ENCODE measurements at places on chromosomes 12 and 14.

DNA sequence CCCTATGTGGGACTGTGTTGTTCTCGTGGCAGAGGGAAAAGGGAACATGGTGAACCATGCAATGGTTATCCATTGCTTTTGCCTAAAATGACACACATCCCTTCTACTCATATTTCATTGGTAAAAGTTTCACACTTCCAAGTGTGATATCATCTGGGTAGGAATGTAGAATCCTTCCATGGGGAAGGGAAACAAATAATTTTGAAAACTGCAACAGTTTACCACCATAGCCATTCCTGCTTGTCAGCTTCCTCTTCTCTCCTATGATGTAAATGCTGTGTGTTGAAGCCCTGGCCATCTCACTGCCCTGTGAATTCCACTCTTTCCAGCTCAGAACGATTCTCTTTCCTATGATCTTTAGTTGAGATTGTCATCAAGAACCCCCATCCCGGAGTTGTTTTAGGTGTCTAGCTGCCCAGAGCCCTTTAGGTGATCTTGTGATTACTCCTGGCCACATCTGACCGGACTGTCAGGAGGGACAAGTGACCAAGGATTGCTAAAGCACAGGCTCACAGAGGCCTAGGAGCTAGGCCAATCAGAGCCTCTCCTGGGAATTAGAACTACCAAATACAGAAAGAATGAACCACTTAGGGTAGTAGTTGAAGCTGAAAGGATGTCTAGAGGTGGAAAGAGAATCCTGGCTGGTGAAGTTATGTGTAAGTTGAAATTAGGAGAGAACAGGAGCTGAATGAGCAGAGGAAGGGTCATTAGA lies 84.6 kb downstream of the VCPKMT start:
- no peak for DNase-seq

DNA sequence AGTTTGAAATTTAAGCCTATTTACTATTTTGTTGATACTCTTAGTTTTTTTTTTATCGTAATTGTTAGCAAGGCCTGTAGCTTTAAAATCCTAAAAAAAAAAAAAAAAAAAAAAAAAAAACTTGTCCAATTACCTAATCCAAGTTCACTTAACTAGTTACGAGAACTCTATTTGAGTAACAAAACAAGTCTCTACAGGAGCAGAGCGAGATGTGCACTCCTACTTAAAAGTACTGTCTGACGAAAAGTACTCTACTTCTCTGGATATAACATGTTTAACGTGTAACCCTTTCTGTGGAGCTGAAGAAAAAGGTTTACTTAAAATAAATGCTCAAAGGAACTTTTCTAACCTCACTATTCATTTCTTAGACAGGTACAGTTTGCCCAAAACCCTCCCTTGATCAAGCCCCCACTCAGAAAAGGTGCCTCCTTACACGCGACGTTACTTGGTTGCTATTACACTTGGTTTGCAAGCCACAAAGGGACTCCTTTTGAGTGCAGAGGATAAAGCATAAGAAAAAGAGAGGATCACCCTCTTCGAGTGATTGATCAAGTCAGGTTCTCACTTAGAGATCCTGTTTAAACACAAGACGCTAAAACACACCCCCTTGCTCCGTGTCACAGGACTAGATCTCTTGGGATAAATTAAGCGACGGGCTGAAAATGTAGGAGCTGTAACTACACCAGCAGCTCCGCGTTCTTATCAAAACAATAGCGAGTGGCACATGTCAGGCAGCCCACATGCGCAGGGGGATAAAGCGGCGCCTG lies 2.2 kb downstream of the BAZ1A start:
- DNase-seq = no peak

DNA sequence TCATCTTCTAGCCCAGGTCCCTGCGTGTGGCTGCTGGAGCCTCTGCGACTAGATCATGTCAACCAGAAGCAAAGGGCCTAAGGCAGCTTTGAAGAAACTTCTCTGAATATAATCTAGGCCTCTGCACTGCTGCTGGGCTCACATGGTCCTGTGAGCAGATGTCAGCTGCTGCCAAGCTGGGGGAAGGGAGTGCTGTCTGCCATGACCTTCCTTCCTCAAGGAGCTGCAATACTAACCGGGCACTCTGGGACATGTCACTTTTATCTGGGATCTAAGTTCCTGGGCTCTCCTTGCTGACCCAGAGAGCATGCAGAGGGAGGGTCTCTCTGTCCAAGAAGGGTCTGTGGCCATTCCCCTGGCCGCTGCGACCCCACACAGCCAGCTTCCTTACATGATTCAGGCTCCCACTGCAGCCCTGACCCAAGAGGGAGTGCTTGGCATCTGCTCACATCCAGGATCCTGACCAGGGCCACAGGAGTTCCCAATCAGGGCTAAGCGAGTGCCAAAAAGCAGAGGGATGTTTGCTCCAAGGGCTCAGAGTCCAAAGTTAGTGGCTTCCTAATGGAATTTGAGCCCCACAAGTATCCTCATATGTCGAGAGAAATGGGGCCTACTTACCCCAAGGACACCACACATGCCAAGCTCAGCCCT lies 74.0 kb downstream of the PLEKHG3 start:
- DNase-seq = no peak

GRCh38 chr12:119578112-119578511 lies 15.5 kb upstream of the TMEM233 start:
- DNase-seq = no peak

DNA sequence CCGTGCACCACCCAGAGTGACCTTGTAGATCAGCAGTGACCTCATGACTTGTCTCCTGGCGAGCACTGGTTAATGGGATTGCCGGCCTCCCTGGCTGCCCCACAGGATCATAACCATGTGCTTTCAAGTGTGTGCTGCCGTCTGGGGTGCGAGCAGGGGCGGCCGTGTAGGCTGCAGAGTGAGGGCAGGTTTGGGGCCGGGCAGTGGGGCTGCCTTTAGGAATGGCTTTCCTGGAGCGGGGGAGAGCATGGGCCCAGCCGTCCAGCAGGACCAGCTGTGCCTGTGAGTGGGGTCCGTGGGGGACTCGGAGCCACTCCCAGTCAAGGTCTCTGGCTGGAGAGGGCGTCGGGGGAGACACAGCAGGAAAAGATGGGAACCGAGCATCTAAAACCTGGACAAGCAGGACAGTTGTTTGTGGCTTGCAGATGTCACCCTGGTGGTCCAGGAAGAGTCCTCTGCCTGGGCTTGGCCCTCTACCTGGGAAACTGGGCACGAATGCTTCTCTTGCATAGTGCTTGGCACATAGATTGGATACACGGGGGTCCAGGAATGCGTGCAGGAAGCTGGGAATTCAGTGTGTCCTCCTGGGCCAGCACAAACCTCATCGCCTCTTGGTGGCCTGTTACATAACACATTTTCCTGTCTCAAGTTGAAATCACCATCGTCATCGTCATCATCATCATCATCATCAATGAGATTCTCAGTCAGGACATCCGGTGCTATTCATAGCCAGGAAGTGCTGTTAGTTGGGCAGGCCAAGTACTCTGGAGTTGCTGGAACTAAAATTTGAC lies 96.0 kb downstream of the ADGRD1 start:
- no peak for DNase-seq

DNA sequence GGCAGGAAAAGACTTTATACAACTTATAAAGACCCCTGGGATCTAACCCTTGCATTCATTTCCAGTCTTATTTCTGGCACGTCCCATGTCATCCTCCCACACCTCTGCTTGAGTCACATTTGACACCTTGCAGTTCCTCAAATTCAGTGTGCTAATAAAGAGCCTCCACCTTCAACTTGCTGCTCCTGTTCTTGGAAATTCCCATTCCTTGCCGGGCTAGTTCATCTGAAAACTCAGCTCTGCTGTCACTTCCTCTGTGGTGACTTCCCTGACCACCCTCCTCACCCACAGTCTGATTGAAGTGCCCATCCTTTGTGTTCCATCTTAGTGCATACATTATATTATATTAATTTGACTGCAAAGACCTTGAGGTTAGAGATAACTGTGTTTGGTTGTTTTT lies 37.4 kb upstream of the PSMA6 start:
- no peak for DNase-seq

GRCh38 chr12:131135786-131136538 lies 182.3 kb downstream of the ADGRD1 start:
- no peak for DNase-seq

DNA sequence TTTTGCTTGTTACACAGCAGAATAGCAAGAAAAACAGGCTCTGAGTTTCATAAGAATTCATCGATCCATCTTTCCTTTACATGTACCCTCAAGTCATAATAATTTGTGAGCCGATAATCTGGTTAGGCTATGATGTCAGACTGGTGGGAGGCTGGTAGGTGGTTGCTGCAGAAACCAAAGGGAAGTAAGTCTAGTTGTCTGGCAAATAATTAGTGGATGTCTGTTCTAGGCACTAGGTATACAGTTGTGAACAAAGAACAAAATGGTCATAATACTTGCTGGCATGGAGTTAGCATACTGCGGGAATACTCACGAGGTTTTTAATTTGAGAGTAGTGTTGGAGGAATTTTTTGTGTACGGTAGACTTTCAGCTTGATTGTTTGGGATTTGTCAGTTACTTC lies 8.8 kb downstream of the SUSD6 start:
- no peak for DNase-seq

Data from GDM1 (cell line).